Activated CD8-positive, alpha-beta memory T cell treated with anti-CD3 and anti-CD28 coated beads, Interleukin-2, amount 50 U/mL, for 48 hours (primary cell): ENCODE measurements at places on chromosomes 1 and 21.

GRCh38 chr1:226943156-226943555, 3.1 kb downstream of the COQ8A start:
- DNase-seq = no peak

GRCh38 chr1:60010690-60011089, 62.9 kb downstream of the C1orf87 start:
- DNase-seq = no peak

DNA sequence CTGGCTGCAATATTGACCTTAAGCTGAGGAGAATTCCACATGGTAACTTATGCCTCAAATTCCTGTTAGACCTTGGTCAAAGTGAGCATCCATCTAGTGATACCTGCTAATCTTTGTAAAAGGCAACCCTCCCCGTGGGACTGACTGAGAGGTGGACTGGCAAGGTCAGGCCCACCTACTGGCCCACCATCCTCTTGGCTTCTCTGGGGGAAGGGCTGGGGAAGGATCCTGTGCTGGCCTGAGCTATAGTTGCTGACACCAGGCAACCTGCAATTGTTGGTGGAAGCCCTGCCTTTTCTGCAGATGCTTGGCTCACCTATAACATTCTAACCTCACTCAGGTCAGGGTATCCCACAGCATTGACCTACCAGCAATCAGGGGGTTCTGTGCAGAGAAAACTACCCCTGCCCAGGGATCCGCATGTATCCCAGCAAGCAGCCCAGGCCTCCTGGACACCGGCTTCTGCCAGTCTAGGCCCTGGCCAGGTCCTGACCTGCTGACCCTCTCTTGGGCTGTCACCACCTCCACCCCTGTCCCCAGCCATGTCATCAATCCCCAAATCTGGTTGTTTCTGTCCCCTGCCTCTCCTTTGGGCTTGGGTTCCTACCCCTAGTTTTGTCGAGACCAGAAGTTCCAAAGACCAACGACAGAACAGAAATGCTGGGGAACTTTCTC, 108.1 kb upstream of the EDN2 start:
- no peak for DNase-seq

- no peak for DNase-seq
Measured at GRCh38 chr1:31032266-31032665, 33.3 kb downstream of the PUM1 start.

DNA sequence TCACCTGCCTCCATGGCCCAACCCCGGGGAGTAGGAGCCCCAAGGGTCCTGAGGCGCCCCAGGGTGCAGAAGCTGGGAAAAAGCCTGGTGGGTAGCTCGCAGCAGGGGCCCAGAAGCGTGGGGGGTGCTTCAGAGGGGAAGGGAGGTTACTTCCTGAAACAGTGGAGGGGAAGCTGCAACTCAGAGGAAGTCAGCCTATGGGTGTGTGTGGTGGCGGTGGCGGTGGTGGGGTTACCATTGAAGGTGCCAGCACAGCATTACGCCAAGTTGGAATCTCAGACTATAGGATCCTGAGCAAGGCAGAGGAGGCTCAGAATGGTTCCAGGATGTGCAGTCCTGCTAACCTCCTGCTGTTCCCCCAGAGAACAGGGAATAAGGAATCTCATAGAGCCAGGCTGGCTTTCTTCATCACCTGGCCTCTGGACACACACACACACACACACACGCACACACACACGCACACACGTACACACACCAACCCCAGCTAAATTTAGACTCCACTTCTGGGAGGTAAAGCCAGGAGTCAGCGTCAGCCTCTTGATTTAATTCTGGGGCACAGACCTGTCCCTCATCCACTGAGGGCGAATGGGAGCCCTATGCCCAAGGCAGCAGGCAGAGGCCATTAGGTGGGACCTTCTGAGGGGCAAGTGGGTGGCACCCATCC, 1.3 kb downstream of the DENND4B start:
- peak; percentile 85 for DNase-seq

GRCh38 chr1:52880206-52880605, 37.6 kb downstream of the ZYG11A start:
- DNase-seq = no peak

- DNase-seq = no peak
Measured at GRCh38 chr1:76715474-76715873, 151.8 kb upstream of the ST6GALNAC5 start.

- DNase-seq = no peak
Measured at GRCh38 chr1:63835128-63835527, 61.3 kb downstream of the ROR1 start.

- no peak for DNase-seq
Measured at GRCh38 chr1:180311011-180311730, 81.1 kb downstream of the LHX4 start.

- DNase-seq = peak; percentile 63
Measured at GRCh38 chr1:228646717-228647522, 88.4 kb upstream of the RHOU start.

GRCh38 chr1:151055581-151055980, 3.8 kb downstream of the CDC42SE1 start:
- no peak for DNase-seq

- no peak for DNase-seq
Measured at GRCh38 chr1:17181781-17182464, 23.0 kb upstream of the PADI1 start.

DNA sequence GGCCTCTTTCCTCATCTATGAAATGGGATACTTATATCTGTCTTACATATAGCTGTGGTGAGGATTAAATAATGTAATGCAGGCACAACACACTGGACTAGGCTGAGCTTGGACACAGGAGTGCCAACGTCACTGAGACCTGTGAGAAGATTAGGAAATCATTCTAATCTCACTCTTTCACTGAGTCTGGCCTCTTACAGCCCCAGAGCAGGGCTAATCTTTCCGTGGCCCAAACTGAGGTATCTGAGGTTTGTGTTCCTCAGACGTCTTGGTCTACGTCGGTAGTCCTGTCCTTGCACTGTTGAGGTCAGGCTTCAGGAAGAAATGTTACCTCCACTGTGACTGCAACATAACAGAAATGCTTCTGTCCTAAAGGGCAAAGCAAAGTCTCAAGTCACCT, 22.6 kb upstream of the A3GALT2 start:
- DNase-seq = no peak

DNA sequence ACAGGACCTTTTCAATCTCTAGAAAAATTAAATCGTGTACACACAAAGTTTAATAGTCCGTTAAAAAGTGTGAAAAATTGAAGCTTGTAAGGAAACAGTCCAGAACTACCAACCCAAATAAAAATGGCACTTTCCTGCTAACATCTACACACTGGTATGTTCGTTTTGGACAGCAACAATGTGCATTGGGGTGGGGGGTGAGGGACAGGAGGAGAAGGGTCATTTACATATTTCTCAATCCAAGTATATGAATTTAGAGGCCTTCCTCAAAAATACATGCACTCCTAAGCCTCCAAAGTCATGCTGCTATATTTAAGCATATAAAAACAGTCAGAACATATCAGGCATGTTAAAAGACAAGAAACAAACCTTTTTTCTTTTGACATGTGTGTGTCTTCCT, 2.5 kb downstream of the PPP1R15B start:
- DNase-seq = no peak

DNA sequence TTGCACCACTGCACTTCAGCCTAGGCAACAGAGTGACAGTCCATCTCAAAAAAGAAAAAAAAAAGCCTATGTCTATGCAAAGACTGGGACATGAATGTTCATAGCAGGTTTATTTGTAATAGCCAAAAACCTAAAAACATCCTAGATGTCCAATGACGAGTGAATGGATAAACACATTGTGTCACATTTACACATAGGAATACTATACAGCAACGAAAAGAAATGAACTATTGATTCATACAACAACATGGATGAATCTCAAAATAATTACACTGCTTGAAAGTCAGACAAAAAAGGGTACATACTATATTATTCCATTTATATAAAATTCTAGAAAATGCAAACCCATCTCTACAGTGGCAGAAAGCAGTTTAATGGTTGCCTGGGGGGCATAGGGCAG, 7.9 kb downstream of the STYXL2 start:
- no peak for DNase-seq

GRCh38 chr1:180953291-180954004, 40.8 kb downstream of the KIAA1614 start:
- no peak for DNase-seq

GRCh38 chr1:32242341-32242851, 4.6 kb upstream of the FAM167B start:
- DNase-seq = no peak

DNA sequence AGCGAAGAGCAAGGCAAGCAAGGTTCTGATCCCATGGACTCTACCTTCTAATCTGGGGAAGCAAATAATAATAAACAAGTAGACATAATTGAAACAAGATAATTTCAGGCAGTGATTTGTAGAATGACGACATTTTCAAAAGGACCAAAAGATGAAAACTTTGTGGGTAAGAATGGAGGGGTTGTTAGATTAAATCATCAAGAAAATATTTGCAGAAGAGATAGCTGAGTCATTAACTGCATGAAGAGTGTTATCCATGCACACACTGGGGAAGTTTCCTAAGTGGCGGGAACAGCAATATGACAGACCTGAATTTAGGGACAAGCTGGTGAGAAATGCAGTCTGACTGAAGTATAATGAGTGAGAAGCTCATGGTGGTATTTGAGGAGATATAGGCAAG, 583.1 kb upstream of the RGS18 start:
- no peak for DNase-seq

DNA sequence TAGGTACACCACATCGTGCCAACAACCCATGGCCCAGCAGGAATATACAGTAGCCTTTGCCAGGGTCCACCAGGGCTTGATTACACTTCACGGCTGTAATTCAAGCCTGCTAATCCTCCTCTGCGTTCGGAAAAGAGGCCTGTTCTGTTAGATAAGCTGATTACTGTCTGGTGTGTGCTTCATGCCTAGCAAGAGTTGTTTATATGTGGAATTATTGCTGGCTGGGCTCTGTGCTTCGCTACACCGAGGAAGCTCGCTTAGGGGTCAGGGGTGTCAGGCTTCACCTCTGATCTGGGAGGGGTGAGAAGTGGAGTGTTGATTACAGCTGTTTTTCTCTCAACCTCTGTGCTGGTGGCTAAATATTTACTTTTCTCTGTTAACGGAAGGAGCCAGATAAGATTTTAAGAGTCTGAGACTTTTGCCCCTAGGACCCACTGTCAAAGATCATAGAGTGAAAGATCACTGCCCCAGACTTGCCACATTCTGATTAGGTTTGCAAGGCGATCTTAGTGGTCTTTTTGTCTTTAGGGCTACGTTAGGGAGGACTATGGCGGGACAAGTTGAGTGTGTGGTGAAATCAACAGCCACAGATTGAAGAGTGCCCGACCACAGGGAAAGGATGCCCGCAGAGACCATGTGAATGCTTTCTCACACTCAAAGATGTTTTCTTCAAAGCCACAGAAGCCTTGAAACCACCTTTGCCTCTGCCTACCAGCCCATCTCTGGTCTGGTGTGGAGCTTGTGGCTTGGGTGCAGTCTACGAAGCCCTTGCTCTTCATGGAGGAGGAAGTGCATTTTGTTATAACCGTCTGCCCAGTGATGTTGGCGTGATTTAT, 216.1 kb downstream of the PBX1 start:
- DNase-seq = no peak

- DNase-seq = no peak
Measured at GRCh38 chr1:150619576-150620509, 9.6 kb downstream of the ENSA start.

GRCh38 chr1:101363891-101364318, 127.1 kb downstream of the S1PR1 start:
- no peak for DNase-seq

- no peak for DNase-seq
Measured at GRCh38 chr1:183956559-183957188, 80.9 kb downstream of the COLGALT2 start.

- no peak for DNase-seq
Measured at GRCh38 chr1:223338811-223339746, 24.9 kb downstream of the SUSD4 start.

DNA sequence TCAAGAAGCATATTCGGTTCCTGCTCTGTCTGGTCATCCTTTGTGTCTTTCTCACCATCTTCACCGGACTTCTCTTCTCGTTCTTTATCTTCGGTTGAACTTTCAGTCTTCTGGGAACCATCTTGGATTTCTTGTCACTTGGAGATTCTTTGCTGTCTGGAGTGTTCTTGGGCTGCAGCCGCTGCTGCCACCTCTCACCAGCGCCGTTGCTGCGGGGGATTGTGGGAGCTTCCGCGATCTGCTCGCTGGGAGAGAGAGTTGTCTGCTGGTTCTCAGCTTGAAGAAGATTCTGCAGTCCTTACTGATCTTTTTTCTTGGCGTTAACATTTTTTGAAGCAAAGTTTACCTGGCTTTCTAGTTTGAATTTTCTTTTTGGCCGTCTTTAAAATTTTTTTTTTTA, 1165.2 kb upstream of the PRMT6 start:
- no peak for DNase-seq

DNA sequence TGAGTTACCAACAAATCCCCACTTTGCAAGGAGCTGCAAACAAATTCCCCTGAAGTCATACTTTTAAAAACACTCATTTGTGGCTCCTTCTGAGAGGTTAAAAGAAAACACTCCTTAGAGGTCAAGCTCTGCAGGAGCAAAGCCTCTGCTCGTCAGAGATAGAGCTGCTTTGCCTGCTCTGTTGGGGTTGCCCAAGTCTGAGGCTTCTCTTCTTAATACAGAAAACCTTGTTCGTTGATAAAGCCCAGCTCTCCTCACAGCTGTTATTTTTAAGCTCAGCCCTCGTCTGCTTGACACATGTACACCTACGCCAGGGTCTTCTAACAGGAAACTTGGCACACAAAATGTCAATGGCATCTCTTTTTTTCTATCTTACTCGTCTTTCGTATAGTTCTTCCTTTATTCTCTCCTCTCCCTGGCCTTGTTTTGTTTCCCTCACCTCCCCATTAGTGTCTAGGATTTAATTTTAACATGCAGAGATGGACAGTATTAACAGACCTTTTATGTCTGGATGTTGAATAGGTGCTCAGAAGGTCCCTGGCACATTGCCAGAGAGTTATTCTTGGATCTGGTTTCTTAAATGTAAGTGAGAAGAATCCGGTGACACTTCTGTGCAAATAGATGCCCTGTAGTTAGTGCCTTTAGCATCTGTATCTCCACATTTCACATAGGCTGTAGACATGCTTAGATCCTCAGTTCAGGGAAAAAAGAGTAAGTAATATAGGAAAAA, 86.0 kb downstream of the LRRC53 start:
- no peak for DNase-seq

DNA sequence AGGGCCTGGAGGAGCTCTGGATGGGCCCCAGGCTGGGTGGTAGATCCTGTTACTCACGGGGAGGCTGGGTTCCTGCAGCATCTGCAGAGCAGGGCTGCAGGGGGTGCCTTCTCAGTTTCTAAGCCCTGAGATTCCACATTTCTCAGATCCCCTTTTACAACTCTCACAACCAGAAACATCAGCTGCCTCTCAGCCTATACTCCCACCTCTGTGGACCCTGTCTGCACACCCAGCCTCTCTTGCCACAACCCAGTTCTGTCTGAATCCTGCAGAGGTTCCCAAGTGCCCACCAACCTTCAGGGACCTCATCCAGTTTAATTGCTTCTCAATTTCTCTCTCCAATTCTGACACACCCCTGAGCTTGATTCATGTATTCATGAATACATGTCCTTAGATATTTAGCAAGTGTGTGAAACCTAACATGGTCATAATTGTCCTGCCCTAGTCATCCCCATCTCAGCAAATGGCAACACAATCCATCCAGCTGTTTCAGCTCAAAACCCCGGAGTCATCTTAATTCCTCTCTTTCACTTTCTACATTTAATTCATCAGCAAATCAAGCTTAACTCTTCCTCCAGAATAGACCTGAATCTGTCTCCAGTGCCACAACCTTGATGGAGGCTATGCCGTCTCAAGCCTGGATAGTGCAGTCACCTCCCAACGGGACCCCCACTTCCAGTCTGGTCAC, 57.0 kb upstream of the NEK2 start:
- DNase-seq = no peak
